ENCODE measurements at places on chromosomes 6 and 20.
A peak's percentile ranks its signal among the peaks of the same experiment; 100 is the strongest.

GRCh38 chr6:157811476-157812173 is 11.4 kb upstream of the SNX9 start:
- no peak for DNase-seq

GRCh38 chr20:37774156-37774555 is 80.3 kb downstream of the CTNNBL1 start:
- DNase-seq = no peak

DNA sequence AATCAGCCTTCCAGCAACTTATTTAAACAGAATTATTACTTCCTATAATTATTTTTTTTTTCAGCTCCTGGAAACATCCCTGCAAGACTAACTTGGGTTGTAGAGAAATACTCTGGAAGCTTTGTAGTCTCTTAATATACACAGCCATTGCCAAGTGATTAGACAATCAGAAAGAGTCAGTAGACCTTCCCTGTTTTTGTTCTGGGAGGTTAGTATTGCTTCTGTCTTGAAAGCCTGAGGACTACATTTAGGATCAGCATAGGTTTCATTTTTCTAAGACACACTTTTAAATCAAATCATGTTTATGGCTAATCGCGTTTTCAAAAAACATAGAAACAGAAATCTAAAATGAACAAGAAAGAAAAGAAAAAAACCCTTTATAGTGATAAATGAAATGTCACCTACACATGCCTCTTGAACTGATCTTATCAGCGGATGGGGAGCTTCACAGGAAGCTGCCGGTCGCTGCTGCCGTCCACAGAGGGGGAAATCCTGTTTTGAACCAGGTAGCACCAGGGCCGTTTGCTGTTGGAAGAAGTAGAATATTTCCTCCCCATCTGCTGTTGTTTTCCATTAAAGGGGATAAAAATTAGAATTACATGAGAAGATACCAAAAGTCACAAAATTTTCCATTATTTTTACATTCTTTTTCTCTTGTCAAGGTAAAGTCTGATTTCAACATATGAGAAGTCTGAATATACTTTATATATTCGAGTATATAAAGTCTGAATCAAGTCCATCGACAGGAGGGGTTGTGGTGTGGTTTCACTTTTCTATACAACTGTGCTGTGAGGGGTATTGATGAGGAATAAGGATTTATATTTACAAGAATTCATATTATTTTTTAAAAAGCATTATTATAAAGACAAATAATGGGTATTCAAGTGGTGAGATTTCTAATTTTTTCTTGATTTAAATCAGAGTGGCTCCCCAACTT is 94.6 kb downstream of the ARMC2 start:
- peak; percentile 37 for DNase-seq

- no peak for DNase-seq
These were observed 150.7 kb downstream of the DTNBP1 start for GRCh38 chr6:15512126-15512525.

DNA sequence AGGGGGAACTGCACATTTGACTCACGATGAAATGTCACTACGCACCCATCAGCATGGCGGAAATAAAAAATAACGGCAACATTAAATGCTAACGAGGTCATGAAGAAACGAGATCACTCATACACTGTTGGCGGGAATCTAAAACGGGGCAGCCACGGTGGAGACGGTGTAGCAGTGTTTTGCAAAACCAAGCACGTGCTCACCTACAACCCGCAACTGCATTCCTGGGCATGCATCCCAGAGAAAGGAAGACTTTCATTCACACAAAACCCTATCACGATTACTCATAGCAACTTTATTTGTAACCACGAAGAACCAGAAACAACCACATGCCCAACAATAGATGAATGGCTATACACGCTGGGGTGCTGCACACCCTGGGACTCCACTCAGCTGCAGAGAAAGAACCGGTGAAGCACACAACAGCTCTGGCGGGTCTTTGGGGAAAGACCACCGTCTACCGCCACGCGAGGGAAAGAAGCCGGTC is 77.0 kb downstream of the YTHDF1 start:
- no peak for DNase-seq

GRCh38 chr6:109770779-109771178 is 79.7 kb downstream of the FIG4 start:
- DNase-seq = no peak

DNA sequence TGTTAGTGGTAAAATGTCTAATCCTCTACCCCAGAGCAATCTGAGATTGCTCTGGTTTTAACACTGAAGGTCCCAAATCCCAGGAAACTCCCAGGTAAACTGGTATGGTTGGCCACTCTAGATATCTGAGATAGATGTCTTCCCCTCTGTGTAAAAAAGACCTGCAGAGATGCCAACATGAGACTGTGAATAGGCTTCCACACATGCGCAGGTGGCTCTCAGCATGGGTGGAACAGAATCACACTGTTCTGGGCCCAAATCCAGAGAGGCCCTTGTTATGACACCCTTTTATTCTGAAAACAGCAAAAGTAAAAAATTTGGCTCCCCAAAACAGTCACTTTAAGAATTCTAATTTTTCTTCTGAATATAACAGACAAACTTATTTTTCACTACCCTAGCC is 88.7 kb upstream of the BMP5 start:
- DNase-seq = no peak

DNA sequence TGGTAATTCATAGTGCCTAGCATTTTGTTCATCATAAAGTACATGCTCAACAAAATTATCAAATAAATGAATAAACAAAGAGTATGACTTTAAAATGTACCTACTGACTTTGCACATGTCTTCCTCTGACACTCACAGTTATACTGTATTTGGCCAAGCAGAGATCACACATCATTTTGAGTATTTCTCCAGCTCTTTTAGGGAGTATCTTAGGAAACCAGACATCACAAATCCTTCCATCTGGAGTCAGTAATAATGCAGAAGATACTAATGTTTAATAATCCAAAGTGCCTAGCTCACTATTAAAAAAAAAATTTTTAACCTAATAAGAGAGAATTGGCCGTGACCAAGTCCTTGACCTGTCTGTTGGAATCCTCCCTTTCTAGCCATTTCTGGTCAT is 154.6 kb downstream of the ZNF217 start:
- DNase-seq = no peak

GRCh38 chr6:153698637-153699036 is 340.4 kb upstream of the OPRM1 start:
- no peak for DNase-seq

- DNase-seq = no peak
These were observed 269.1 kb downstream of the PHF3 start for GRCh38 chr6:63904650-63905248.

- DNase-seq = no peak
These were observed 345.1 kb upstream of the AGPAT4 start for GRCh38 chr6:161618831-161619454.

DNA sequence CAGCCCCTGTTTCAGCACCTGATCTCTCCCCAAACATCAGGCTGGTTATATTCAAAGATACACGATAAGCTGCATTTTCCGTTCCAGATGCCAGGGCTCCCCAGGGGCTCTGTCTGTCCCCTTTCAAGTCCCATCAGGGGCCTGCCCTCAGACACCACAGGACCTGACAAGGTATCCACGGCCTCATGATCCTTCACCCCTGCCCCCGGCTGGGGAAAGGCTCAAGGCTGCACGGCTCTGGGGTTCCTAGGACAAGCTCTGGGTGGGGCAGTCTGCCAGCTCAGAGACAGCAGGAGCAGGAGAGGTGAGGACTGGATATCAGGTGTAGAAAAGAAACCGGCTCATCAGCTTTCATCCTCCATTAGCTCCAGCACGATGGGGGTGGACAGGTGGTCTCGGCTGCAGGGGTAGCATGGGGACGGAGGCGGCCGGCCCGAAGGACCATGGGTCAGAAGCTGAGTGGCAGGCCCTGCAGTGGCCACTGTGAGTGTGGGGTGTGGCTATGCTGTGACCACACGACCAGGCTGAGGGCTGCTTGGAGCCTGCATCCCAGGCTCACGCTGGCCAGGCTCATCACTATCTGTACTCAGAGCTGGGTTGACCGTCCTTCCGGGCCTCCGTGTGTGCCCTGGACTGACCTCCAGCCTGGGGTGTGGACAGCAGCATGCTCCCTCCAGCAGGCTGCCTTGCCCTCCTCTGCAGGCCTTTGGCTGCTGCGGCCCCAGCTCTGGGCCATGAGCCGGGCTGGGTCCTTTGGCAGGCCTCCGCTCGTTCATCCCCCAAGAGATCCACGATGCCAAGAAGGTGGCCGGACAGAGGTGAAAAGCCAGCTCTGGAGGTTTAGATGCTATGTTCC is 386.2 kb downstream of the THBS2 start:
- DNase-seq = no peak

GRCh38 chr6:161274898-161275297 is 1.0 kb upstream of the AGPAT4 start:
- DNase-seq = no peak

- no peak for DNase-seq
These were observed 2.2 kb upstream of the BFSP1 start for GRCh38 chr20:17533396-17533795.

GRCh38 chr6:111805511-111806164 is 67.6 kb downstream of the FYN start:
- DNase-seq = no peak

DNA sequence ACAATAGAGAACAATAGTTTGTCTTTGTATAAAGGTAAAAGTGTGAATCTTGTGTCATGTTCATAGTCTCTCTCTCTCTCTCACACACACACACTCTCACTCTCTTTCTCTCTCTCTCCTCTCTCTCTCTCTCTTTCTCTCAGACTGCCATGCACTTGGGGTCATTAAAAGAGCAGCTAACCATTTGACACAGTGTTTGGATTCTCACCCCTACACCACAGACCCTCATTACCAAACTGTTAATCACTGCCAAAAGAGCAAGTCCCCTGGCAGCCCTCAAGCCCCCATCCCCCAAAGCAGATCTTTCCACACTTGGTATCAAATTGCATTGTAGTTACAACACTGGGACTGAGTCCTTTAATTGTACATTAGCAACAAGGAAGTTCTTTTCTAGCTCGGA is 305.8 kb upstream of the RSPO3 start:
- DNase-seq = no peak

DNA sequence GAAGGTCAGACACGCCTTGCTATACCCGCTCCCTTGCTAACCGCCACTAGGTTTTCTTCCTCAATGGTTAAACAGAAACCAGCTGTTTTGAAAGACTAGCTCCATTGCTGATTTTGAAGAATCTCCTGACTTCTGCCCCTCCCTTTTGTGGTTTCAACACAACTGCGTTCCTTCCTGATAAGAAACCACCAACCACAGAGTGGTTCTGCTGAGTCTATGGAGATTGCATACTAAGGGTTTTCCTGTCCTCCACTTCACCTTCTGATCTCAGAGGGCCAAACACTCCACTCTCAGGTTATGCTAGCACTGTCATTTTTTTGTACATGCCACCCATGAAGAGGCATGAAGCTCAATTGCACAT is 207.9 kb downstream of the MYLK4 start:
- DNase-seq = peak; percentile 14

- DNase-seq = no peak
These were observed 1201.6 kb upstream of the MAP3K7 start for GRCh38 chr6:91788501-91788900.

DNA sequence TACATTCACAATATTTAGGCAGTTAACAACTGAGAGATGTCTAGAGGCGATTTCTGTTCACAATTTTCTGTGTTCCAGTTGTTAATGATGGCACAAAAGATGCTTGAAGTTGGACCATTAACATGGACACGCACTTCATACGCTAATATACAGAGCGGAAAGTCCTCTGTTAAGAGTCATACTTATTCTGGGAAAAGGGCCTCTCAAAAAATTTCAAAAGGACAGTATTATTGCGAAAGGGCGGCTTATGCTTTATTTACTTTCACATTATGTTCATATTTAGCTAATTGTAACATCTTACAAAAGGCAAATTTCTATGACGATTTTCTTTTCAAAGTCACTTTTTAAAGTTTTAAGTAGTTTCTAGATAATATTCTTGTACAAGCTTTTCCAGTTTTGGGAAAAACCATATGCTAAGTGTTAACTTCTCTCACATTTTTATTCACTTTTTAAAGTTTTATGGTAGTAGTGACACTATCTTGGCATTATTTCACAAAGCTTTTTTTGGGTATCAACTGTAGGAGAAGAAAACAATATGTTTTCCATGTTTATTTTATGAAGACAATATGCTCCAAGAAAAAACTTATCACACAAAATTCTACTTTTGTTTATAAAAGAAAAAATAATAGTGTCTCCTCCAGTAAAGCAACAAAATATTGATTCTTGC is 62.3 kb downstream of the MAP7 start:
- DNase-seq = no peak

DNA sequence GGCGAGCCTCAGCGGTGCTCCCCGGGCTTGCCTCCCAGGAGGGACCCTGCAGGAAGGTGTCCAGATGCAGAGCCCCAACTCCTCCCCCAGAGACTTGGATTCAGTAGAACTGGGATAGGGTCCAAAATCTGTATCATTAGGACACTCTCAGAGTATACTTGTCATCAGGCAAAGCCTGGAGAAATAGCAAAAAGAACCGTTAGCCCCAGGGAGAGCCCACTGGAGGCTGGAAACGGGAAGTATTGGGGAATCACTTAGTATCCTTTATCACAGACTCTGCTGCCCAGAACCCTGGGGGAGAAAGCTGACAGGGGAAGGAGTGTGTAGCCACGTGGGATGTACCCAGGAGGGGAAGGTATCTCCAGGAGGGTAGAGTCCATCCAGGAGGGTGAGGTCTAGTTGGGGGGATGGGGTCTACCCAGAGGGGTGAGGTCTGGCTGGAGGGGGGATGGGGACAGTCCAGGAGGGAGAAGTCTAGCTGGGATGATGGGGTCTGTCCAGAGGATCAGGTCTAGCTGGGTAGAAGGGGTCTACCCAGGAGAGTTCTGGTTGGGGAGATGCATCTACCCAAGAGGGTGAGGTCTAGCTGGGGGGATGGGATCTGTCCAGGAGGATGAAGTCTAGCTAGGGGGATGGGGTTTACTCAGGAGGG is 107.2 kb downstream of the LY86 start:
- DNase-seq = no peak

GRCh38 chr6:2899596-2899995 is 3.5 kb downstream of the SERPINB9 start:
- DNase-seq = no peak

- DNase-seq = no peak
These were observed 1029.1 kb upstream of the MANEA start for GRCh38 chr6:94548201-94548600.

GRCh38 chr6:7134999-7135745 is 27.4 kb downstream of the RREB1 start:
- no peak for DNase-seq

DNA sequence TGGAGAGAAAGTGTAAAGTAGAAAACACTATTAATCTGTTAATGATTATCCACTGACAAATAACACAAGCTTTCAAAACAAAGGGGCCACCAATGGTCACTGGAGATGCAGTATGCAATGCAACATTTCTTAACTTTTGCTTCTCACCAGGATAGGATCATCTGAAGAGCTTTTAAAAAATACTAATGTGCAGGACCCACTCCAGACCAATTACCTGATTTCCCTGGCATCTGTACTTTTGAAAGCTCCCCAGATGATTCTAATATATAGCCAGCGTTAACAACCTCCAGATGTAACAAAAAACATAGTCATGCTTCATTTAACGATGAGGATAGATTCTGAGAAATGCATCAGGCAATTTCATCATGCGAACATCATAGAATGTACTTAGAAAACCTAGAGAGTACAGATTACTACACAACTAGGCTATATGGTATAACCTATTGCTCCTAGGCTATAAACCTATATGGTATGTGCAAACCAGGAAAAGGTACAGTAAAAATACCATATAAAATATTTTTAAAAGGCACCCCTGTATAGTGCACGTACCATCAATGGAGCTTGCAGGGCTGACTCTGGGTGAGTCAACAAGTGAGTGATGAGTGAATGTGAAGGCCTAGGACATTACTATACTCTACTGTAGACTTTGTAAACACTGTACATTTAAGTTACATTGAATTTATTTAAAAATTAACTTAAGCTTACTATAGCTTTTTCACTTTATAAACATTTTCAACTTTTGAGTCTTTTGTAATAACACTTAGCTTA is 69.2 kb downstream of the ATG5 start:
- no peak for DNase-seq

Data from central memory CD8-positive, alpha-beta T cell (primary cell).